ENCODE measurements at places on chromosomes 3 and 15. TPM values are rescaled to one million over a fixed set of nuclear protein-coding genes. Genes with fewer than 3 reads are reported as not detected.

ALDH1A2 gene
- not detected for total RNA-seq

SPINT1 gene
- total RNA-seq = 3.7 TPM

LRRC3B gene
- total RNA-seq = not detected

DUOXA2 gene
- not detected for total RNA-seq

PLA2G4D gene
- not detected for total RNA-seq

FGD5 gene
- not detected for total RNA-seq

CPNE4 gene
- total RNA-seq = not detected

CRABP1 gene
- total RNA-seq = not detected

GABRR3 gene
- total RNA-seq = 0.05 TPM

POC1A gene
- 28.4 TPM for total RNA-seq

THPO gene
- total RNA-seq = not detected

IGSF10 gene
- total RNA-seq = not detected

CHRNA3 gene
- total RNA-seq = not detected

ESYT3 gene
- 1.2 TPM for total RNA-seq

GOLGA6D gene
- total RNA-seq = not detected

CHST2 gene
- total RNA-seq = 18.3 TPM

HCN4 gene
- not detected for total RNA-seq

TMEM212 gene
- not detected for total RNA-seq

TNNC1 gene
- 0.27 TPM for total RNA-seq

SCAANT1 gene
- total RNA-seq = not detected

SI gene
- total RNA-seq = not detected

SKIC8 gene
- 46.2 TPM for total RNA-seq

UMPS gene
- 38.8 TPM for total RNA-seq

LRTM1 gene
- not detected for total RNA-seq

TM4SF18 gene
- not detected for total RNA-seq

GRK7 gene
- total RNA-seq = not detected

IL17RE gene
- total RNA-seq = 0.36 TPM

CACNA2D2 gene
- 0.41 TPM for total RNA-seq

GABRA5 gene
- total RNA-seq = not detected

ZBTB47 gene
- 0.11 TPM for total RNA-seq

ACAA1 gene
- total RNA-seq = 92.4 TPM

INTS14 gene
- total RNA-seq = 38.4 TPM

TMCO5A gene
- not detected for total RNA-seq

CCDC54 gene
- total RNA-seq = not detected

NR2E3 gene
- total RNA-seq = not detected

PPP1R14D gene
- not detected for total RNA-seq

CELF6 gene
- total RNA-seq = 0.91 TPM

STAC gene
- total RNA-seq = not detected

ADIPOQ gene
- not detected for total RNA-seq
